NCI-H1694 (cell line): ENCODE measurements at places on chromosomes 3 and 15.

GRCh38 chr3:49388289-49388820 is 23.4 kb downstream of the RHOA start:
- DNase-seq = no peak

DNA sequence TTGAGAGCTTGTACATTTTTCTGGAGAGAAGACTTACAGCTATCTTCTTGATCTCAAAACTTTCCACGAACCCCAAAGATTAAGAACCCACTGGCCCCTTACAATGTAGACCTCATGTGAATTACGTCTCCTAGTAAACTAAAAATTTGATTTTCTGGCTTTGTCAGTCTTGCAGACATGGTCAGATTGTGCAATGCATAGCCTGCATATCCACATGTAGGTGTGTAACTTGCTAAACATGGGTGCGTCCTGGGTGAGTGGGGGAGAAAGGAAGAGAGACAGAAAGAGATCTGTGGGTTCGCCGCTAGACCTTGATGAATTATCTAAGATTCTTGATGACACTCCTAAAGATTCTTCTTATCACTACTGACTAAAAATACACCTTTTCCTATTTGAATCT is 561.2 kb upstream of the MDFIC2 start:
- no peak for DNase-seq

GRCh38 chr3:16090706-16091105 is 83.8 kb upstream of the GALNT15 start:
- no peak for DNase-seq

GRCh38 chr3:194879991-194880939 is 194.6 kb downstream of the FAM43A start:
- DNase-seq = peak; percentile 94

DNA sequence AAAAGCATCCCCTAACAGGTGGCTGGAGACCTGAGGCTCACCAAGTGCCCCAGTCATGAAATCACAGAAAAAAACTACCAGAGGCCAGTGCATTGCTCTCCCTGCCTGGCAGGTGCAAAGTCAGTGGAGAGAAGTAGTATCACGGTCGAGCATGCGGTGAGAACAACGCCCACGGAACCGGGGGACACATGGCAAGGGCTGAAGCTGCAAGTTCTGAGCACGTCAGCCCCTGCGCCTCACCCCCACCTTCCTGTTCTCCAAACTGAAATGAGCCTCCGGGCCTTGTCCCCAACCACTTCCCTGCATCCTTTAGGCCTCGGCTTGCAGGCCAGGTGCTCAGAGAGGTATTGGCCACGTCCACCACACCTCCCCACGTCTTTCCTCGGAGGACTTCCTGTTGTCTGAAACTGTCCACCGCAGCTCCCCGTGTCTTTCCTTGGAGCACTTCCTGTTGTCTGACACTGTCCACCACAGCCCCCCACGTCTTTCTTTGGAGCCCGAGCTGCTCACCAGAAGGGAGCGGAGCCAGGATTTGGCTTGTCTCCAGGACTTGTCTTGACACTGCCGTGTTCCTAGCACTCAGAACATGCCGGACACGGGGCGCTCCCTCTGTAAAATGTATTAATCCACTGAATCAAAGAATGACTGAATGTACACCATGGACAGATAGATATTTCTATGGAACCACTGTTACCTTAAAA is 43.9 kb downstream of the NSMCE3 start:
- DNase-seq = no peak

DNA sequence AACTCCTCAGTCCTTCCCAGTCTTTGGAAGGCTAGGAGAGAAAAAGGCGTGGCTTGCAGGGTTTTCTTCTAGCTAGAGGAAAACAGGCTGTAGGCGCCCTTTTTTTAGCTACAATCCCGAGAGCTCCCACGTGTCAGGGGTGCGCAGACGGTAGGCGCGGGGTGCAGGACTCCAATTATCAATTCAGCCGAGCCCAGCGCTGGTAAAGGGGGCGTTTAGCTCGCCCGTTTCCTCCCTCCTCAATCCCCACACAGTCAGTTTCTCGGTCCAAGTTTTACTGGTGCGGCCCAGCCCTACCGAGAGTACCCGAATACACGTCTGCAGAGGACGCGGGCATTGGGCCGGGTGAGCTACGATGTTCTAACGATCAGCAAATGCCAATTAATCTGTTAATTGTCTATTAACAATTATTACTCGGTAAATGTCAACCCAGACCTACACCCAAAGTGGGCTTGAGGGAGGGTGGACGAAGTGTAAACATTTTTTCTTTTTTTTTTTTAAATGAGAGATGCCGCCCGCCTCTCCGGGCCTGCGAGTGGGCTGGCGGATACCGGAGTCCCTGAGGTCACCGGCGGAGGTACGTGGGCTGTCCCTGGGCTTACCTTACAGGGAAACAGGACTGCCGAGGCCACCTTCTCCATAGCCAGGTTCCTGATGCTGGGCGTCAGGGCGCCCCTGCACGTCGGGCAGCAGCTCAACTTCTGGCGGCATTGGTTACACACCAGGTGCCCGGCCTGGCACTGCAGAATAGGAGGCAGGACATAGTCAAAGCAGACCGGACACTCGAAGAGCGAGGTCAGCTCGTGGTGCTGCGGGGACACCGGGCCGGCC is 923 bp downstream of the SIAH2 start:
- peak; percentile 36 for DNase-seq

DNA sequence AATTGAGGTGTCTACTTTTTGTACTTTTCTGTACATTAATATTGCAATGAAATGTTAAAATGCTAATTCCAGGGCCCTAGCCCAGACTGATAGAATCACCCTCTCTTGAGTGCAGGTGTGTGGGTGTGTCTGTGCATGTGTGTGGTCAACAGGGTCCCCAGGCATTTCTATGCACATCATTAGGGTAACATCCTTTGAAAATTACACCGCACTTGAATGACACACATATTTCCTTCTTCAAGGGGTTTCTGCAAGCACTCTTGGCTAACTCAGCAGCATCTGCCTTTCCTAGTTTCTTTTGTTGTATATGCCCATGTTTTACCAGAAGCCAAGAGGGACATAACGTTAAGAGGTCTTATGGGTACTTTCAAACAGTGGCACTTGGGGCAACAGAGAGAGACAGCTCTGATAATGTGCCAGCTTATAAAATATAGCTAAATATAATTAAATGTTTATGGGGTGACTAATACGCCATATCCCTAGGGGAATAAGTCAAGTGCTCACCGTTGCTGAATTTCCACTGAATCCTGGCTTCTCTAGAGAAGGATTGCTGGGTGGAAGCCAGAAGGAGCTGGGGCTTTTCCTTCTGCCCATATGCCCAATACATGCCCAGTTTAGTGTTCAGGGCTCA is 54.5 kb upstream of the LRIG1 start:
- no peak for DNase-seq
